GM10248 (cell line): ENCODE measurements at places on chromosomes 3 and 15.

DNA sequence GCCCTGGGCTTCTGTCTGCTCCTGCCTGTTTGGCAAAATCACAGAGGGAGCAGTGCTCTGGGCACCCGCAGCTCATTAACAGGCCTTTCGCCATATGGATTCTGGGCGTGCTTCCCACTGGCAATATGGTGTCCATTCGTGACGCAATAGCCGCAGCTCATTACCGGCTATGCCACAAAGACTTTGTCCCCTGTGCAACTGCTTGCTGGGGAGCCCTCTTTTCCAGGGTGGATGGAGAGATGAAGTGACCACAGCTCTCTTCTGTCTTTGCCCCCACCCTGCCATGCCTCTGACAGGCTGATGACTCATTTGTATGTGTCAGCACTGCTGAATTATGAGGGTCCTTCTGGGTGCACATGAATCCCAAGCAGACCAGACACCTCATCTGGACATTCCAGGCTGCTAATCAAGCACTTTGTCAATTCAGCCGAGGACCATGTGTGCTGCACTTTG is 214.3 kb upstream of the FEZF2 start:
- DNase-seq, result no peak

- DNase-seq, result no peak
Measured at GRCh38 chr3:170739410-170739809, 130.6 kb downstream of the RPL22L1 start.

- no peak for DNase-seq
Measured at GRCh38 chr3:149314807-149315578, 18.4 kb downstream of the TM4SF18 start.

- no peak for DNase-seq
Measured at GRCh38 chr15:36644191-36644896, 64.9 kb downstream of the CDIN1 start.

DNA sequence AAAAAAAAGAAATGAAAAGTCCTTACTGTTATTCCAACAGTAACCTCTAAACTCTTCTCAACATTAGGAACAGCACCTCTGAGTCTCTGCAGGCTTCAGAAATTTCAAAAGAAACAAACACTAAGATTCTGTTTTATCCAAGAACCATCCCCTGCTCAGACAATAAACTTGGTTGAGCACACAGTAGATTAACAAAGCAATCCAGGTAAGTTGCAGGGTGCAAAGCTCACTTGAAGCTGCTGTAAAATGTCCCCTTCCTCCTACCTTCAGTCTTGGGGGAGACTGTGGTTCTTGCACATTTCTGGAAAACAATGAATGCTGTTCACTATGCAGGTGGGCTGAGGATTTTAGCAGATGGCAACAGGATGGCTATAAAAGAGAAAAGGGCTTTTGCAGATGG is 484.1 kb downstream of the IGSF11 start:
- DNase-seq, result no peak

GRCh38 chr3:180624714-180625113 is 22.8 kb downstream of the TTC14 start:
- DNase-seq, result no peak

- no peak for DNase-seq
Measured at GRCh38 chr3:988785-989184, 104.0 kb upstream of the CNTN6 start.

GRCh38 chr15:50339717-50340116 is 15.3 kb downstream of the GABPB1 start:
- no peak for DNase-seq

GRCh38 chr3:11601446-11602238 is 42.1 kb downstream of the VGLL4 start:
- DNase-seq, result peak; percentile 86

GRCh38 chr15:91469632-91470567 is 369.8 kb downstream of the SV2B start:
- no peak for DNase-seq

GRCh38 chr3:188581792-188582191 is 427.8 kb downstream of the LPP start:
- DNase-seq, result no peak

GRCh38 chr15:59116141-59116540 is 11.2 kb downstream of the CCNB2 start:
- no peak for DNase-seq

DNA sequence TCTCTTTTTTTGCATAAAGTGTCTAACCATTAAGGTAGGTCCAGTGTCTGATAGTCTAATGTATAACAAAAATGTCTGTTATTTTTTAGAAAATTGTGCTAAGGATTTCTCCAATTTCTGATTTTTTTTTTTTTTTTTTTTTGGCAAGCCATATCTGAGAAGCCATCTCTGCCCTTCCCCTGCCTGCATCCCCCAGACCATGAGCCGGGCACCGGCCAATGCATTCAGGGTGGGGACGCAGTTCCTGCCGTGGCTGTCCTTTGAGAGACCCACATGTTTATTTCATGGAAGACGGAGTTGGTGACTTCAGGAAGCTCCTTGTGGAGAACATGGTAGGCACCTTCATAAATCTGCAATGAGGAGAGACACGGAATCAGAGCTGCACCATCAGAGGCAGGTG is 19.2 kb downstream of the ABTB1 start:
- no peak for DNase-seq

- no peak for DNase-seq
Measured at GRCh38 chr15:66714543-66714981, 12.5 kb downstream of the SMAD6 start.

- DNase-seq, result no peak
Measured at GRCh38 chr3:55283441-55283925, 203.6 kb downstream of the WNT5A start.

DNA sequence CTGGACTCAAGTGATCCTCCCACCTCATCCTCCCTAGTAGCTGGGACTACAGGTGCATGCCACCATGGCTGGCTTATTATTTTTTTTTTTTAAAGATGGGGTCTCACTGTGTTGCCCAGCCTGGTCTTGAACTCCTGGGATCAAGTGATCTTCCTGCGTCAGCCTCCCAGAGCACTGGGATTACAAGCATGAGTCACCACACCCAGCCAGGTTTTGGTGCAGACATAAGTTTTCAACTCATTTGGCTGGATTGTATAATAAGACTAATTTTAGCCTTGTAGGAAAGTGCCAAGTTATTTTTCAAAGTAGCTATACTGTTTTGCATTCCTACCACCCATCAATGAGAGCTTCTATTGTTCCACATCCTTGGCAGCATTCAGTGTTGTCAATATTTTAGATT is 32.1 kb downstream of the BUB1B start:
- no peak for DNase-seq

DNA sequence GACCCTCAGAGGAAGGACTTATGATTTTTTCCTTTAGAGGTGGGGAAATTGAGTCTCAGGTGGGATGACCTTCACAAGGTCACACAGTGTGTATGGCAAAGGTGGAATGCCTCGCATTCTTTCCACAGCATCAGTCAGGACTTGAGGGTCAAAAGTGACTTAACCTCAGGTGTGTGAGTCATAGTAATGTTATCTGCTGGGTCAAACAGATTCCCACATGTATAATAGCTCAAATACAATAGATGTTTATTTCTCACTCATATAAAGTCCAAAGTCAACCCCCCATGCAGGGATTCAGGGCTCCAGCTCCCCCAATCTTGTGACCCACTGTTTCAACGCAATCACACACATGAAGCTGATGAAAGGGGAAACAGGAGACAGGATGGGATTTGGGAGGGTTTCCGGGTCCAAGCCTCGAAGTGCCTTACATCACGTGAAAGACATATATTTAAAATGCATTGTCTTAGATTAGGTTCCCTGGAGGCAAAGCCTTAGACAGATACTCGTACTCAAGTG is 34.0 kb upstream of the CCDC174 start:
- DNase-seq, result no peak

DNA sequence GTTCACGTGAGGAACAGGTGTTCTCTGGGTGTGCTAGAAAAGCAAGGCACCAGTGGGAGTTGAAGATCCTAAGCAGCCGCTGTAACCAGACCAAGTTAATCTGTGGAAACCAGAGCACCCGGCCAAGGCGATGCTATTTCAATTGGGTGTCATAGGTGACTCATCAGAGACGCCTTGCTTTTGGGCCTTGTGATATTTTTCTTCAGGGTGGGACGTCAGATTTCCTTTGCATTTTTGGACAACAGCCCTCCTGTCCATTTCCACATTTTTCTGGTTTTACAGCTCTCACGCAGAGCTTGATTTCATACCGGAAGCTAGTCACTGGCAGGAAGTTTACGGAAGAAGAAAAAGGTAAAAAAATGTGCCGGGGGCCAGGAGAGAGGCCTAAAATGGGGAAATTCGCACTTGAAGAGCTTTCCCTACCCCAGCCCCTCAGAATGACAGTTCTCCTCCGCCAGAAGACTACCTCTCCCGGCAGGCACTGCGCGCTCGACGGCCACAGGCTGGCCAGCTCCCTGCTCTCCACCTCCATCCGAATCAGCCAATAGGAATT is 471 bp upstream of the KBTBD8 start:
- no peak for DNase-seq

GRCh38 chr15:65818927-65819562 is 27.0 kb upstream of the DENND4A start:
- DNase-seq, result peak; percentile 71

GRCh38 chr3:189629803-189630455 is 1.3 kb upstream of the TP63 start:
- no peak for DNase-seq

DNA sequence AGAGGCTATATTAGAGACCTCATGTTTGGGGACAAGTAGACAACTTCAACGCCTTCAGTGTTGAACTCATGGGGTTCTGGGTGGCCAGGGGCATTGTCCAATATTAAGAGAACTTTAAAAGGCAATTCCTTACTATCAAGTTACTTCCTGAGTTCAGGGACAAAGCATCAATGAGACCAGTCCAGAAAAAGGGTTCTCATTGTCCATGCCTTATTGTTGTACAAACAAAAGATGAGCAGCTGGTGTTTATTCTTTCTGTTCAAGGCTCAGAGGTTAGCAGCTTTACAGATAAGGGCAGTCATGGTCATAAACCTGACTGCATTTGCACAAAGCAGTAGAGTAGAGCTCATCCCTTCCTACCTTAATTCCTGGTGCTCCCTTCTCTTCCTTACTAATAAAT is 18.5 kb upstream of the PDHB start:
- DNase-seq, result no peak

- DNase-seq, result no peak
Measured at GRCh38 chr3:158863247-158863646, 61.4 kb downstream of the MFSD1 start.

- DNase-seq, result no peak
Measured at GRCh38 chr15:48458876-48459275, 127.6 kb downstream of the DUT start.

DNA sequence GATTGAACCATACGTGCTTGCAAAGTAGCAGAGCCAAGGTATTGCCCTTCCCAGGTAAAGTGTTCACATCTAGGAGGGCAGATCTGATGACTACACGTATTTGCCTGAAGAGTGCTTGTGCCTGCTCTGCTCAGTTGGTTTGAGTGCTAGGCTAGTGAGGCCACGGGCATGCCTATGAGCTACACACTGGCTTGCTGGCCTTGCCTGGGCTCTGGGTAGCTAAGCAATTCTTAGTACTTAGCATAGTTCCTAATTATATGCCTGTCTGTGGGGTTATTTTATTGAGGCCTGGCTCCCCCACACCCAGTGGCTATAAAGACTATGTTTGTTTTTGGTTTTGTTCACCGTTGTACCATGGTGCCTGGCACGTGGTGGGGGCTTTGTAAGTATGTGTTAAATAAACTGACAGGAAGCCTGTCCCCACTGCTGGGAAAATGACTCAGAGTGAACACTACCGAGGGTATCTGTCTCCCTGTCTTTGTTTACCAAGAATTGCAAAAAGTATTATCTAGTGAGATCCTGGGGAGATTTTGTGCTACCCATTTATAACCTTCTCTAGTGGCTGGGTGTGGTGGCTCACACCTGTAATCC is 72.1 kb upstream of the ETV5 start:
- no peak for DNase-seq

- DNase-seq, result no peak
Measured at GRCh38 chr3:144119633-144120032, 148.0 kb downstream of the DIPK2A start.

DNA sequence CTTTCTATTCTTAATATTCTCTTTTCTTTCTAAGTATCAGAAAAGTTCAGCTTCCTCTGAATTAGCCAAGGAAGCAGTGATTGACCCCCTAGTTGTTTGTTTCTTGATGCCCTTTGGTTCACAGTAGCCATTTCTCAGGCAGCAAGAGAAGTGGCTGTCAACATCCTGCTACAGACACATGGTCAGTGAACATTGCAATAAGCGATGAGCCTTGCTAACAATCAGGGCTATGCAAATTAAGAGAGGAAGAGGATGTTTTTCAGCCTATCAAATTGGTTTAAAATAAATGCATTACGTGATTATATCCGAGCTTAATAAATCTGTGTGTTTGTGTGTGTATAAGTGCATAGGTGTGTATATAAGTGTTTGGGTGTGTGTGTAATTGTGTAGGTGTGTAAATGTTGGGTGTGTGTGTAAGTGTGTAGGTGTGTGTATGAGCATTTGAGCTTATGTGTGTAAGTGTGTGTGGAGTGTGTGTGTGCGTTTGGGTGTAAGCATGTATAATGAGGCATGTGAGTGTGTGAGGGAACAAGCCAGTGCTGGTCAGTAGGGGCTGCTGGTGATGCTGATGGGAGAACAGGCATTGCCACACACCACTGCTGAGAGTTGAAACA is 78.1 kb upstream of the XCR1 start:
- no peak for DNase-seq

- peak; percentile 3 for DNase-seq
Measured at GRCh38 chr15:80563372-80563997, 131.6 kb upstream of the ABHD17C start.

- DNase-seq, result peak; percentile 25
Measured at GRCh38 chr15:55289011-55289745, 435 bp downstream of the RAB27A start.
